ENCODE measurements at places on chromosomes 2 and 18.

GRCh38 chr2:111244864-111245263, 124.2 kb downstream of the BCL2L11 start:
- DNase-seq, result no peak

DNA sequence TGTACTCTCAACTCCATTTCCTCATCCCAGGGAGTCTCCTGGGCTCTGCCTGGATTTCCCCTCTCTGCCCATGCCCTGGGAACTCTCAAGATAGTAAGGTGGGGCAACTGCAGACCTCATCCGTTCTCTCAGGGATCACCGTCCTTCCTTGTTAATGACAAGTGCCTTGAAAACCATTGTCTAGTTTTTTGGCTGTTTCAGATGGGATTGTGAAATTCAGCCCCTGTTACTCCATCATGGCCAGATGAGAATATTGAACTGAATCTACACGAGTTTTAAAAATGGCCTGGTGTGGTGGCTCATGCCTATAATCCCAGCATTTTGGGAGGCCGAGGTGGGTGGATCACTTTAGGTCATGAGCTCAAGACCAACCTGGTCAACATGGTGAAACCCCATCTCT, 665 bp upstream of the HRH4 start:
- DNase-seq, result no peak

- no peak for DNase-seq
Observed at GRCh38 chr2:45533771-45534170, 77.3 kb downstream of the SRBD1 start.

GRCh38 chr2:190646780-190647522, 1.9 kb upstream of the NAB1 start:
- no peak for DNase-seq

GRCh38 chr18:10023853-10024570, 110.2 kb downstream of the VAPA start:
- DNase-seq, result no peak

DNA sequence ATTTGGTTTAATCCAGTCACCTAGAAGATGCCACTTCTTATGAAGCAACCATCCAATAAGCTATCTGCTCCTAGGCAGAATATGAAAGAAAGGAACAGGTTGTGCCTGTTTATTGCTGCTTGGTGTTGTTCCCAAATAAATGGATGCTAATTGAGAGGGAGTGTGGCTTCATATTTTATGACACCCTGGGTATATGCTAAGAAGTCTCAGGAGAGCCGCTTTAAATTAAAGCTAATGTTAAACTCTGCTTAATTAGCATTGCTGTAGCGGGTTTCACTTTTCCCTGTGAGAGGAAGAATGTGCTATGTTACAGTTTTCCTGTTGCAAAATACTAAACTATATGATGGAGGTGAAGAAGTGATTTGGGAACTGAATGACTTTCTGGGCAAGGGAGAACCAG, 48.7 kb upstream of the TANK start:
- DNase-seq, result no peak

DNA sequence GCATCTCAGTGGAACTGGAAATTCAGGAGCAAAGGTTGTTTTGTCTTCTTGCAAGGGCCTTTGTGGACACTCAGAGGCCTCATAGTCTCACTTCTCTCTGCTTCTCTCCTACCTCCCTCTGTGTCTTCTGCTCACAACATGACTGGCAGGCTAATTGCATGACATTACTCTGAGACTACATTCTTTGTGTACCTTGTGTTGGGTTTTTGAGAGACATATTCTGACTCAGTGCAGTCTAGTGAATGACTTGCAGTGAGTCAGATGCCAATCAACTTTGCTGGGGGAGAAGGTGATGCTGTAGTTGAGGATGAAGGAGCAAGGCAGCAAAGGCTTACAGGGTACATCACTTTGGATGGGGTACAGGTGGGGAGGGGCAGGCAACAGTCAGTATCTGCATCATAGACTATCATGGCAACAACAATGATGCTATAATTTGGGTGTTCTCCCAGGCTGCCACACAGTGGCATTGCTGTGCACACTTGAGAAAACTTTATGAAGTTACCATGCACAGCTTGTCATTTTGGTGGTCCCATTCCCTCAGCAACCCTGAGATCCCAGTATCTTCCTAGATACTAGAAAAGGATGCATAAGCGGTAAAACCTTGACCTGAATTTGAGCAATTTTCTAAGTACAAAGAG, 69.3 kb upstream of the SLC16A14 start:
- DNase-seq, result no peak

- no peak for DNase-seq
Observed at GRCh38 chr2:42438685-42439084, 55.1 kb downstream of the KCNG3 start.

DNA sequence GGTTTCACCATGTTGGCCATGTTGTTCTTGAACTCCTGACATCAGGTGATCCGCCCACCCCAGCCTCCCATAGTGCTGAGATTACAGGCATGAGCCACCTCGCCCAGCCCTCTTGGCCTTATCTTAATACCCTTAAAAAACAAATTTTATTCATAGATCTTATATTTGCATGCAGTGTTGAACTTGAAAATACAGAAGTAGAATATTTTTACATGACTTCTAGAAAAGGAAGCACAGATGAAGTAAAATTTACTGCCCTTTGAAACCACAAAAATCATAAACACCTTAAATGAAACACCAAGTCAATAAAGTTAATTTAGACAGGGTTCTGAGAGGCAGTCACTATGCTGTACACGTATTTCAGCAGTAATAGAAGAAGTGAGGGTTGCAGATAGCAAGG, 145.7 kb downstream of the CERS6 start:
- no peak for DNase-seq

GRCh38 chr18:770583-770961, 41.5 kb downstream of the YES1 start:
- DNase-seq, result no peak

- no peak for DNase-seq
Observed at GRCh38 chr2:159262904-159263303, 23.6 kb downstream of the WDSUB1 start.

DNA sequence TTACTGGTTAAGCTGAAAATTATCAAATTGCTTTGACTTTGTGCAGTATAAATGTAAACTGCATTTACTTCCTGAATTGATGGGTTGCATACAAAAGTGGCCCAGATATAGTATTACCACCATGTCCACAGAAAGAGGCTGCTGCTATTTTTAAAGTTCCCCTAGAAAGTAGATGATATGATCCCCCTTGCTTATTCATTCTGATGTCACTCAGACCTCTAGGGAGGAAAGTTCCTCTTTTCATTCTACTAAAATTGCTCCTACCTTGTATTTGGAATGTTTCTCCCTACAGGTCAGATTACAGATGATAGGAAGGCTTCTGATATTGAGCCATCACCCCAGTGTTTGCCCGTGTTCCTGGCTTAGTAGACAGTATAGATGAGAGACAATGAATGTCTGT, 247.6 kb upstream of the TNP1 start:
- DNase-seq, result no peak

- no peak for DNase-seq
Observed at GRCh38 chr2:43123981-43124686, 102.3 kb downstream of the ZFP36L2 start.

DNA sequence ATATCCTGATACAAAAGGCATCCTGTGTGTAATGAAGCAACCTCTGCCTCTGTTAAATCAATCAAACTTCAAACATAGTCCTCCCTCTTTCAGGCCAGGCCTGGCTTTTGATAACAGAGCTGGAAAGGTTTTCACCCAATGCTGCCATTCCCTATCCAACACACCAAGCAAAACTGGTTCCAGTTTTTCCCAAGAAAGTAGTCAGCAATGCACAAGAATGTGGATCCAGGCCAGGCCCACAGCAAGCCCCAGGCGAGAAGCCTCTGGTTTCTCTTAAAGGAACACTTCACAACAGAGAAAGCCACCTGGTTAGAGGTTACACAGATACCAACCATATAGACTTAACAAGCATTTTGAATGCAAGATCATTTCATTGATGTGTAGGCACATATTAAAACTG, 49.2 kb upstream of the CCDC150 start:
- DNase-seq, result no peak

DNA sequence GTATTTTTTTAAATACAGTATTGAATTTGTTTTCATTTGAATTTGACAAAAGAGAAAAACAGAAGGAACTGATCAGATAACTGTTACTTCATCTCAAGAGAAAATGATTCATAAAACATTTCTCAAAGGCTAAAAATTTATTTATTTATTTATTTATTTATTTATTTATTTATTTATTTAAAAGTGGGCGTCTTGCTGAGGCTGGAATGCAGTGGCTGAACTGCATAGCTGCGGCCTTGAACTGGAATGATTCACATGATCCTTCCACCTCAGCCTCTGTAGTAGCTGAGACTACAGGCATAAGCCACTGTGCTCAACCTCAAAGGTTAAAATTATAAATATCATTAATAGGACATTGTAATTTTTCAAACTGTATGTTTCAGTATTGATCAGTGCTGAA, 4.5 kb upstream of the PUM2 start:
- no peak for DNase-seq

All from activated T-cell treated with anti-CD3 and anti-CD28 coated beads for 24 hours (primary cell).